ENCODE measurements at places on chromosomes 3 and 15.
A peak's percentile ranks its signal among the peaks of the same experiment; 100 is the strongest.

- DNase-seq: peak; percentile 27
Measured at GRCh38 chr3:53109891-53110771, 20.1 kb downstream of the RFT1 start.

GRCh38 chr3:191350396-191351090, 20.2 kb upstream of the UTS2B start:
- peak; percentile 72 for DNase-seq

- DNase-seq: no peak
Measured at GRCh38 chr3:25420885-25421284, 7.2 kb upstream of the RARB start.

DNA sequence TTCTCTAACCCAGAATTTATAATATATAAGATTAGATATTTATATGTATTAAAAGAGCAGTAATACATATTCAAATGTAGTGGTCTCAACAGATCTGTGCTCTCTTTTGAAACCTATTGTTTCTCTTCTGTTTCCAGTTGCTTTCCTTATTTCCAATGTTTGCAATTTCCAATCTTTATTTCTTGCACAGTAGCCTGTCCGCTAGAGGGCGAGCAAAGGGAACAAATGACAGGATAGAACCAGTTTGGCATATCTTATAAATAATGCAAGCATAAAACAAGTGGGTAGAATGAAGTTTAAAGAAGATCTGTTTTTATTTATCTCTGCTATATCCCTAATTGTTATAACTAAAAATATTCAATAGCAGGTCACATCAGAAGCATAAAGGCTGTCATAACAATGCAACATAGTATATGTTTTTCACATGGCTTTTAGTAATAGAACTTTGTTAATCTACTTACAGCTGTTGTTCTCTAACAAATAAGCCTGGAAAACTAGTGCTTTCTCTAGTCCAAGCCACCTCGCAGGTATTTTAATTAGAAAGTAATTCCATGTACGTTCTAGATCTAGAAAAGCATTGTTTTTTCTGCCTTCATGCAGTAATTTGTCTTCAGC, 15.1 kb upstream of the TCAIM start:
- peak; percentile 69 for DNase-seq

DNA sequence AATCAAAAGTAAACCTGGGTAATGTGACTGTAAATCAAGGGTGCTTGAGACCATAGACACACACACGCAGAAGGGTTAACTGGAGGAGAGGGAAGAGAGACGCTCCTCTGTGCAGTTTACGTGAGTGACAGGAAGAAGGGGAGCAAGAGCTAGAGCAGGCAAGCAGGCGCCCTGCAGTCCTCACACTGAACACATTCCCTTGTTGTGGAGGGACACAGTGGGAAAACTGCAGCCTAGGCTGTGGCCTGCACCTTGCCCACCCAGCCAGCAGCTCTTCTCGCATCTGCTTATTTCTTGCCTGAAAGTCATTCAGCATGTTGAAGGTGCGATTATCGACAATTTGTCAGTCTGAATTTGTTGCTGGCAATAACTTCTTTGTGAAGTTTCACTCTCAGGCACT, 24.2 kb downstream of the SOX2 start:
- DNase-seq: no peak

DNA sequence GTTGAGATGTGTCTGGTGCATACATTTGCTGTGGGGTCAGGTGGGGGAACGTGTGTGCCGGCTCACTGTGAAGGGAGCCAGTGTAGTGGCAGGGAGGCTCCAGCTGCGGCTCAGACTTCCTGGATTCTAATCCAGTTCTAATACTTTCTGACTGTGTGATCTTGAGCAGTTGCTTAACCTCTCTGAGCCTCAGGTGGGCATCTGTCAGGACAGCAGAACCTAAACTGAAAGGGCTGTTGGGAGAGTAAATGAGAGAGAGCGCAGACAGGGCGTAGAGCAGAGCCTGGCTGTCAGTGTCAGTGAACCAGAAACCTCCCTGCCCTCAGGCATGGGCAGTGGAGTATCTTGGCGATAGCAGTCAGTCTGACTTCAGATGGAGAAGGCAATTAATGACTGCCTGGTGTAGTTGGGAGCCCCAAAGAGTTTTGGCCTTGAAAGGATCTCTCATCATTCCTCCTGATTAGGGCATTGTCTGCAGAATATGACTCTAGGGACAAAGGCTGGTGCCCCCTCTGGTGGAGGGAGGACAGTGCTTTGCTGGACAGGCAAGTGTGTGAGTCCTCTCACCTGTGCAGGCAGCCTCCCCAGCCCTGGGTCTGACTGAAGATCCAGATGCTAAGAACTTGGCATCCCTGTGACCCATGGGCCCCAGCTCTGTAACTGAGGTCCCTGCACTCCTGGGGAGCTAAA, 9.6 kb downstream of the KBTBD13 start:
- no peak for DNase-seq

DNA sequence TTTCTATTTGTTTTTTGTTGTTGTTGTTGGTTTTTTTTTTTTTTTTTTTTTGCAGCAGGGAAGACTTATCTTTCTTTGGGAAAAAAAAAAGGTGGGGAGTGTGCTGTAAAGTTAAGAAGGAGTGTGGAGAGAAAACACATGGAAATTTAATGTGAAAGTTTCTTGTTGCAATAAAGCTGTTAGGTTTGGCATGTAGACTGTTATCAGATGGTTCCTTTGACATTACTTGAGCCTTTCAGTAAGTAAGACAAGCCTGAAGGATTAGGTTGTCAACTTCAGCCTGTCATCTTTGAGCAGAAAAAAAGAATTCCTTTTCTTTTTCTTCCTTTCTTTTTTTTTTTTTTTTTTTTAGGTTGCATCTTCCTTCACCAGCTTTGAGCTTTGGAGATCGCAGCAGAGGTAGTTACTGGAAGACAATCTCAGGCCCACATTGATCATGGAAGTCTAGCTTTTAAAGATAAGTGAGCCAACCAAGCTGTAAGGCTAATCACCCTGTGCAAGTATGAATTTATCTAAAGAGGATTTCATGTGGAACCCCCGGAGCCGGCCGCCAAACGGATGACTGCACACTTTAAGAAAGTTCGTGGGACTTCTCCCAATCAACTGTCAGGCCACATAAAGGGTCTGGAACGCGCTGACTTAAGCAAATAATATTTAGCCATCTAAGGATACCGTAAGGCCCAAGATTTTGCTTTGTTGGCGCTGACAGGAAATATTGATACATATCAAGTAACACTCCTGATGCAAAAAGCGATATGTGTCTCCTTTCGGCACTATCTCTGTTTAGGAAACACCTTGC, 1040.1 kb upstream of the NR2F2 start:
- no peak for DNase-seq

GRCh38 chr15:99279827-99280226, 28.5 kb downstream of the LRRC28 start:
- no peak for DNase-seq

- DNase-seq: peak; percentile 11
Measured at GRCh38 chr15:80560601-80561400, 134.3 kb upstream of the ABHD17C start.

GRCh38 chr3:72375237-72376076, 472.8 kb downstream of the SHQ1 start:
- DNase-seq: no peak

- peak; percentile 77 for DNase-seq
Measured at GRCh38 chr15:85044251-85044853, 62.7 kb downstream of the PDE8A start.

- DNase-seq: no peak
Measured at GRCh38 chr3:49529567-49529966, 24.7 kb upstream of the BSN start.

- no peak for DNase-seq
Measured at GRCh38 chr3:178645503-178645902, 109.3 kb downstream of the KCNMB2 start.

GRCh38 chr3:177979703-177980102, 556.5 kb upstream of the KCNMB2 start:
- no peak for DNase-seq

- DNase-seq: no peak
Measured at GRCh38 chr15:88881775-88882174, 13.6 kb downstream of the HAPLN3 start.

- DNase-seq: no peak
Measured at GRCh38 chr3:8491271-8492144, 10.1 kb upstream of the LMCD1 start.

DNA sequence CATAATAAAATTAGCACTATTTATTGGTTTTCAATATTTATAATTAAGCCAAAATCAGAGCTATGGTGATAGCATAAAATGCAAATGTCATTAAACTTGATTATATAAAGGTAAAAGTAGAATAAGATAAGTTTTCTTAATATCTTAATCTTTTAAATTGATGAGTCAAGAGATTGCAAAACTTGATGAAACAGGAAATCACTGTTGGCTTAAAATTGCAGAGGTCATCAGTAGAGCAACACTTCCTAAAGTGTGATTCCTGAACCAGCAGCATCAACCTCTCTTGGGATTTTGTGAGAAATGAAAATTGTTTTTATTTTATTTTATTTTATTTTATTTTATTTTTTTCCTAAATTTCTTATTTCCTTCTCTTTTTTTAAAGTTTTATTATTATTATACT, 226.4 kb upstream of the CTDSPL start:
- no peak for DNase-seq

DNA sequence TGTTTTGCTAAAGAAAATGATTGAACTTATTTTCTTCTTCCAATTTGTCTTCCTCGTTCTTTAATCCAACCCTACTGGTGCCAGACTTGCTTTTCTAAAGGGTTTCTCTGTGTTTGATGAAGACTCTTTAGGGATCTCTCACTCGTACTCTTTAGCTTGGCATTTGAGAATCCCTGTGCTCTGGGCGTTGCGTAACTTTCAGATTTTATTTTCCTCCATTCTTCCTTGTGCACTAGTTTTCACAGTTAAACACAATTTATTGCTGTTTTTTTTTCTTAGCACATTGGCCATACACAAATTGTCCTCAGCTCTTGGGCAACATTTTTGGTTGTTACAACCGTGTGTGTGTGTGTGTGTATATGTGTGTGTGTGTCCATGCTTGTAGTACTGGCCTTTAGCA, 95.8 kb upstream of the ADAMTSL3 start:
- DNase-seq: peak; percentile 1

DNA sequence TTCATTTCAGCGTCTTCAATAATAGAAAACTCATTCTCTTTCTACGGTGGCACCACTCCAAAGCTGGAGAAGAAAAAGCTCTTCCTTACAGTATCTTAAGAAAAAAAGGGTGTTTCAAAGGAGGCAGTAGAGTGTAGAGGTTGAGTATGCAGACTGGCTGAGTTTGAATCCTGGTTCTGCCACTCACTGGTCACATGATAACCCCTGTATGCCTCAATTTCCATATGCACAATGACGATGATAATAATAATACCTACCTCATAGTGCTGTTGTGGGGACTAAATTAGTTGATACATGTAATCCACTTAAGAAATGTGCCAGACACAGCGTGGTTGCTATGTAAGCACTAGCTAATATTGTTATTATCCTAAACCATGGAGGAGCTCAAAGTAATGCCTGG, 4.5 kb downstream of the ANP32A start:
- DNase-seq: no peak
